ENCODE measurements at places on chromosomes 2 and 18.

- DNase-seq, result no peak
Measured at GRCh38 chr18:40075616-40076015, 1879.4 kb upstream of the PIK3C3 start.

DNA sequence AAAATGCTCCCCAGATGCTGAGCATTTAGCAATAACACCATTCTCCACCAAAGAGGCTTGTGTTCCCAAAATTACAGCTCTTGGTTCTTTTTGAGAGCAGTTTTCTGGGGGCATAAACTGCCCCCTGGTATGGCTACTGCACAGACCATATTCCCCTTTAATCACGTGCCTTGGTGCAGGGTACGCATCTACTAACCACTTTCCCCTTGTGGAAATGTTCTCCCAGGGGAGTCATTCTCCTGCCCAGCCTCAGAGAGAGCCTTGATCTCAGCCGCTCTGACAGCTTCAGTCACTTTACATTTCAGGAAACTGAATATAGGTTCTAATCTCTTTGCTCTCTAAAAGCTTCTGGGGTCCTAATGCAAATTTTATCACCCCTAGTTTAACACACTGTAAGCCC is 44.7 kb upstream of the EML6 start:
- no peak for DNase-seq

GRCh38 chr2:172287605-172288315 is 139.6 kb upstream of the ITGA6 start:
- DNase-seq, result no peak

- DNase-seq, result no peak
Measured at GRCh38 chr2:216855605-216856004, 4.3 kb downstream of the TNP1 start.

DNA sequence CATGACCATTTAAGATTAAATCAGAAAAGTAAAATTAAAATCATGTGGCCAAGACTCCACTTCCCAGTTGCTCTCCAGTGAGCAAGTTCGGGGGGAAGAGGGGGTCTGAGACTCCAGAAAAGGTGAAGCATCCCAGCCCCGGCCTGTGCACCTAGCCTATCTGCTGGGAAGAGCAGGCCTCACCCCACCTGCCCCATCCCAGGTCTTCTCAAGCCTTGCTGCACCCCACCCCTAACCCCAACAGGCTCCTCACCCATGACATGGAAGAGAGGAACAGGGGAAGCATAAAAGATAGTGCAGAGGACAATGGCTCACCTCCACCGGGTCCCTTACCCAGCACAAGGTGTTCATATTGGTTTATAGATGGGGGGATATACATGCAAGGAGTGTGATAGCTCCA is 14.6 kb downstream of the CIB4 start:
- DNase-seq, result no peak

DNA sequence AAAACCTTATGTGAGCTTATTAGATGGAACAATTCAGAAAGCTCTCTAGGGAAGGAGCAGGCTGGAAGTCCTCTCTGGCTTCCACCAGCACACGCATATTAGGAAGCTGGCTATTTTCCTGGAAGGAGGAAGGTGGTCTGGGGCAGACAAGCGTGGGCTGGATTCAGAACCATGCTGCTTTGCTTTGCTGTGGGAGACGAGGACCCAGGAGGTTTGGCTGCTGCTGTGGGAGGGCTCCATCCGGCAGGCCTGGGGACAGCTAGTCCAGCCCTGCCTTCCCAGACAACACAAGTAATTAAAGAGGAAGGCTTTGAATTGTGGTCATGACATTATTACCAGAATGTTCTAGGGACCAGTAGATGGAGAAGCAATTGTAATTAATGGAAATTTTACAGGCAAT is 238.8 kb upstream of the MYT1L start:
- DNase-seq, result no peak

DNA sequence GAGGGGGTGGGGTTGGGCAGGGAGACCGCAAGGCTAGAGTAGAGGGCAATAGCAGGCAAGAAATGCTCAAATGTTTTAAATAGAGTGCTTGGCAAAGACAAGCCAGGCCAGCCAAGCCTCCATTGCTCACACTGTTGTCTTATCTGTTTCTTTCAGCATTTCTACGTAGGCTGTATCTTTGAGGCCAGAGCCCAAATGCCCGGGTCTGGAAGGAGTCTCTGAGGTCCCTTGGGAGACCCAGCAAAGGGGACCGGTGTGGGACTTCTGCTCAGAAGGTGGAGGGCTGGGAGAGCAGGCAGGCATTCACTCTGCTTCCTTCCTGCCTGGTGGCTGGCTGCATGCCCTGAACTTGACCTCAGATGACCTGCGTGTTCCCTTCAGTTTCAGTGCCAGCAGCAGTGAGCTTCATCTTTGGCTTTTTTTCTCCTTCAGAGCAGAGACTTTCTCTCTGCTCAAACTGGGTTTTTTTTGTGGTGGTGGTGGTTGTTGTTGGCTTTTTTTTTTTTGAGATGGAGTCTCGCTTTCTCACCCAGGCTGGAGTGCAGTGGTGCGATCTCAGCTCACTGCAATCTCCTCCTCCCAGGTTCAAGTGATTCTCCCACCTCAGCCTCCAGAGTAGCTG is 13.7 kb upstream of the TET3 start:
- DNase-seq, result peak; percentile 45

DNA sequence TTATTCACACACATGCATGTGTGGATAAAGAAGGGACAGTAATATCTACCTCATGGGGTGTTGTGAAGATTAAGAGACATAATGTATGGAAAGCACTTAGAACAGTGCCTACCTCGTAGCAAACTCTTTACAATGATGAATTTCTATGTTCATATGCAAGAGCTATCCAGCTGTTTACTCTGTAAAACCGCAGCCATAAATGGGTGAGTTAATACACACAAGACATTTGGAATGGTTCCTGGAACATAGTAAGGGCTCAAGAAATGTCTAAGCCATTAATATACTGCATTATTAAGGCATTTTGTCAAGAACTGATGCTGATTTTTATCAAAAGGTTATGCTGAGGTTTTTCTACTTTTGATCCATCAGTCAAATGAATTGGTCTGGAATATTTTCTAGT is 1076.2 kb downstream of the TSN start:
- DNase-seq, result no peak

GRCh38 chr18:63299837-63300745 is 19.5 kb downstream of the BCL2 start:
- DNase-seq, result no peak

DNA sequence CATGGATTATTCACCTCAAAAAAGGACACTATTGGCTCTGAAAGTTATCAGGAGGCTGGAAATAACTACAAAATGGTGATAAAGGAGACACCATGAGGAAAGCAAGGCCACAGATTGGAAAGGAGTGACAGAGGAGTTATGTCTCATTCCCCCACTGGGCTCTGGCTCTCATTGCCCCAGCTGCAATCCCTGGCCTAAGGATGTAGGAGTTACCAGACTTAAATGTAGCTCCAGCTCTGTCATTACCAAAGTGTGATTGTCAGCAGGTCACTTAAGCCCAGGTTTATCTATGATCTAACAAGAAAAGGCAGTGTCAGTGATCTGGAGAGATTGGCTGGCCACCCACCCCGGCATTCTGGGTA is 1228.2 kb upstream of the DDX18 start:
- DNase-seq, result no peak

DNA sequence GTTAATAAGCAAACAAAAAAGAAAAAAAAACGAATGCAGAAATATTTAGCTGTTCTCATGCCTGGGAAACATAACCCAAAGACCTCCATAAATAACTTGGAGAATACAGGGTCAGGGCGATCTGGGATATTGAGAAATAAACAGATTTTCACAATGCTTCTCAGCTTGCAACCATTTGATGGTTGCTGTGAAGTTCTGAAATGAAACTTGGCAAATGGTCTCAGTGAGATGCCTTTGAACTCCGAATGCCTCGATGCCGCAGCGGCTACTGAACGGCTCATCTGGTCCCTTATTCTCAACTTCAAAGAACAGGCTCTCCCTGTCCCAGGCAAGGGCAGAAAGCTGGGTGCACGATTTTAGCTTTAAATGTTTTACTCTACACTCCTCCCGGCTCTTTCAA is 78.1 kb downstream of the ZNF516 start:
- no peak for DNase-seq

GRCh38 chr2:3661149-3661660 is 3.2 kb downstream of the ALLC start:
- DNase-seq, result no peak

DNA sequence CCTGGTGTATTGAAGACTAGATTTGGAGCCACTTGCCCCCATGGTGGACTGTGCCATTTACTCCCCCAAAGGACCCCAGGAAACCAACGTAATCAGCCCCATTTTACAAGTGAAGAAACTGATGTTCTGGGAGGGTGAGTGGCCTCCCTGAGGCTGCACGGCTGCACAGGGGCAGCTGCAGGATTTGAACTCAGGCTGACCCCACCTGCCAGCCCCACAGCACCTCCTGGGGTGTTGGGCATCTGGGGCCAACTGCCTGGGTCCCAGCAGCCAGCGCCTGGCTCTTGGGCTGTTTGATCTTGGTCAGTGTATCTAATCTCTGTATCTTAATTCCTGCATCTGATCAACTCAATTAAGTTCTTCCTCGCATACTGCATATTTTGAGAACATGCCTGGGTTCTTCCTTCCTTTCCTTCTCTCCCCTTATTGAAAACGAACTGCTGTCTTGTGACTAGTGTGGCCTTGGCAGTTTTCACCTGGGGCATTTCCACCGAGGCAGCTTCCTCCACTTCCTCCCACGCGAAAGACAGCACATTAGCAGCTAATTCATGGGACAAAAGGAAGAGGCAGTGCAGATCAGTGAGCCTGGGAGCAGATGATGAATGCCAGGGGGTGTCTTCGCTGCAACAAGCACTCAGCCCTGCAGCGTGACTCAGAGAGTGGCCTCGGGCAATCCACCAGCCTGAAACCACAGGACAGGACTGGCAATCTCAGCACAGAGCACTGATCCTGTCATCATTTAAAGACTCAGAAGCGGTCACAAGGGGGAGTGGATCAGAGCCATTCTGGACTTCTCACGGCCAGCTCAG is 184.1 kb upstream of the RAB12 start:
- DNase-seq, result no peak

GRCh38 chr2:72515696-72516095 is 310.1 kb downstream of the EXOC6B start:
- DNase-seq, result no peak

GRCh38 chr2:188068093-188068492 is 223.6 kb upstream of the GULP1 start:
- DNase-seq, result no peak

DNA sequence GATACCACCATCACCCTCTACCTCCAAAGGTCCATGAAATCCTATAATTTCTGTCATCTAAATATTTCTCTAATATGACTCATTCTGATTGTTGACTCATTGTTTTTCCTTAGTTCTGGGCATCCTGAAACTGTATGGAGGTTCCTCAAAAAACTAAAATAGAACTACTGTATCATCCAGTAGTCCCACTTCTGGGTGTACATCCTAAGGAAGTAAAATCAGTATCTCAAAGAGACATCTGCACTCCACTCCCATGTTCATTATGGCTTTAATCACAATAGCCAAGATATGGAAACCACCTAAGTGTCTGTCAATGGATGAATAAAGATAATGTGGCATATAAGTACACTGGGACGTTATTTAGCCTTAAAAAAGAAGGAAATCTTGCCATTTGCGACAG is 125.8 kb upstream of the MYO3B start:
- no peak for DNase-seq
